ENCODE measurements at places on chromosomes 1 and 21. TPM values are rescaled to one million over a fixed set of nuclear protein-coding genes. Genes with fewer than 3 reads are reported as not detected.
A peak's percentile ranks its signal among the peaks of the same experiment; 100 is the strongest.

GRCh38 chr1:20717452-20718342 lies at the start of gene KIF17:
Gene KIF17 (minus strand): TSS chr1:20718007. CDS start chr1:20717706, 301 bp downstream.
- peak; percentile 89 for DNase-seq
- H3K27ac ChIP-seq = no peak within 1 kb of the TSS
- peak within 1 kb of the TSS; percentile 44 for H3K4me3 ChIP-seq
- no peaks in the 10 kb centered on the region for H3K36me3 ChIP-seq
- peaks cover 9% of the 10 kb centered on the region for H3K4me1 ChIP-seq

DNA sequence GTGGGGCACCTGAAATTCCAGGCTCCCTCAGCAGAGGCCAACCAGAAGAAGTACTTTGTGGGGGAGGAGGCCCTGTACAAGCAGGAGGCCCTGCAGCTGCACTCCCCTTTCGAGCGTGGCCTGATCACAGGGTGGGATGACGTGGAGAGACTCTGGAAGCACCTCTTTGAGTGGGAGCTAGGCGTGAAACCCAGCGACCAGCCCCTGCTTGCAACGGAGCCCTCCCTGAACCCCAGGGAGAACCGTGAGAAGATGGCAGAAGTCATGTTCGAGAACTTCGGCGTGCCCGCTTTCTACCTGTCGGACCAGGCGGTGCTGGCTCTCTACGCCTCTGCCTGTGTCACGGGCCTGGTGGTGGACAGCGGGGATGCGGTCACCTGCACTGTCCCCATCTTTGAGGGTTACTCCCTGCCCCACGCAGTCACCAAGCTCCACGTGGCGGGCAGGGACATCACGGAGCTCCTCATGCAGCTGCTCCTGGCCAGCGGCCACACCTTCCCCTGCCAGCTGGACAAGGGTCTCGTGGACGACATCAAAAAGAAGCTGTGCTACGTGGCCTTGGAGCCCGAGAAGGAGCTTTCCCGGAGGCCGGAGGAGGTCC lies 634 bp downstream of the ACTRT2 start:
- DNase-seq = no peak
- H3K4me1 ChIP-seq = no peaks in the 10 kb centered on the region
- no peaks in the 10 kb centered on the region for H3K36me3 ChIP-seq
- no peaks in the 10 kb centered on the region for H3K27me3 ChIP-seq

DNA sequence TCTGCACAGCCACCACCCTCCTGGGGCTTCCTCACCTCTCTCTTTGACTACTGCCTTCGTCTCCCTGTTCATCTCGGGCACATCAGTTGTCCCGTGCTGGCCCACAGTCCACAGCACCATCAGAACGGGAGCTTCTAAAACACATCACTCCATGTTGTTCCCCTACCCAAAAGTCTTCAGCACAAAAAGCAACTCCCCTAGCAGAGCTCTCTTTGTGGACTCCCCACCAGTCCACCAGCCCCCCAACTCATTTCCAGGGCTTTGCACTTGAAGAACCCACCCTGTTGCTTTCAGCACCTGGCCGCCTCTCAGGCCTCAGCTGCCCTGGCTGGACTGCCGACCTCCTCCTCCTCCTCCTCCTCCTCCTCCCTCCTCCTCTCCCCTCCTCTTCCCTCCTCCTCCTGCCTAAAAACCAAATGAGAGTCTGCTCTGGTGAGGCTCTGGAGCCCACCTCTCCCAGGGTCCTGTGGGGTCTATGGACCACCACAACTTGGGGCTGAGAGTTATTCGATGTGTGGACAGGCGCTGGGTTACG lies 251.2 kb upstream of the VAMP3 start:
- no peaks in the 10 kb centered on the region for H3K27me3 ChIP-seq
- no peaks in the 10 kb centered on the region for H3K36me3 ChIP-seq
- no peak for DNase-seq
- H3K27ac ChIP-seq = no peak overlapping the region

- DNase-seq = no peak
- H3K4me1 ChIP-seq = no peaks in the 10 kb centered on the region
- H3K27me3 ChIP-seq = no peaks in the 10 kb centered on the region
- no peaks in the 10 kb centered on the region for H3K36me3 ChIP-seq
- H3K27ac ChIP-seq = no peak overlapping the region
These were observed 278.4 kb upstream of the SNX7 start for GRCh38 chr1:98382986-98383740.

GRCh38 chr21:34320011-34320410 lies 43.8 kb upstream of the KCNE2 start:
- DNase-seq = no peak
- H3K4me1 ChIP-seq = no peaks in the 10 kb centered on the region
- H3K4me3 ChIP-seq = no peak overlapping the region
- no peaks in the 10 kb centered on the region for H3K36me3 ChIP-seq
- H3K27me3 ChIP-seq = peaks cover 3% of the 10 kb centered on the region
- no peak overlapping the region for H3K27ac ChIP-seq

DNA sequence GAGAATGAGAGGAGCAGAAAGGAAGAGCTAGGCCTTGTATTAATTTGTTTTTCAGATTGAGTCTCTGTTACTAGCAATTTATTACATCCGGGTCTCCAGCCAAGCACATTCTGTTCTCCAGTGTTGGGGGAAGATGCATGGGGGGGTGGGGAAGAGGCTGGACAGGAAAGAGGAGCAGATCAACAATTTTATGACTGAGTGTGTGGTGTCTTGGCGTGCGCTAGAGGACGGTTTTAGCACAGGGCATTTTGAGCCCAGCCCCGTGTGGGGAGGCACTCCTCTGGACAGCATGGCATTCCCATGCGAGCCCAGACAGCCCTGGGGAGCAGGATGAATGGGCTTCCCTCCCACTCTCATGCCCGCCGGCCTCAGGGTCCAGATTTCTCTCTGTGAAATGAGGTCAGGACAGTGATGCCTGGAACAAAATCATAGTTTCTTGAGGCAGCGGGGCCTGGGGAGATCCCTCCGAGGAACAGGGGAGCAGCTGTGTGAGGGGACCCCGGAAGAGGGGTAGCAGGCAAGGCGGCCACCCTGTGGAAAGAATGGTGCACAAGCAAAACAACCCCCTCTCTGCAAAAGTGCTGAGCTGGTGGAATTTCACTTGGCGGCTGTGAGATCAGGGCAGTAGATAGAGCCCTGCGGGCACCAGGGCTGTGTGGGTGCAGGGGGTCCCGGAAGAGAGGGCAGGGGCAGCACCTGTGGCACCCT lies 16.3 kb downstream of the SOX13 start:
- H3K4me3 ChIP-seq = no peak overlapping the region
- no peaks in the 10 kb centered on the region for H3K4me1 ChIP-seq
- H3K27me3 ChIP-seq = no peaks in the 10 kb centered on the region
- H3K36me3 ChIP-seq = no peaks in the 10 kb centered on the region

- H3K27me3 ChIP-seq = no peaks in the 10 kb centered on the region
- H3K27ac ChIP-seq = no peak overlapping the region
- no peak for DNase-seq
- H3K4me1 ChIP-seq = peaks cover 8% of the 10 kb centered on the region
These were observed 160.0 kb downstream of the PLXNA2 start for GRCh38 chr1:208084220-208084619.

- H3K4me3 ChIP-seq = no peak overlapping the region
- peaks cover 6% of the 10 kb centered on the region for H3K4me1 ChIP-seq
- peaks cover 39% of the 10 kb centered on the region for H3K27me3 ChIP-seq
- DNase-seq = no peak
- H3K27ac ChIP-seq = no peak overlapping the region
These were observed 280.5 kb downstream of the RRAGC start for GRCh38 chr1:38579056-38579455.

DNA sequence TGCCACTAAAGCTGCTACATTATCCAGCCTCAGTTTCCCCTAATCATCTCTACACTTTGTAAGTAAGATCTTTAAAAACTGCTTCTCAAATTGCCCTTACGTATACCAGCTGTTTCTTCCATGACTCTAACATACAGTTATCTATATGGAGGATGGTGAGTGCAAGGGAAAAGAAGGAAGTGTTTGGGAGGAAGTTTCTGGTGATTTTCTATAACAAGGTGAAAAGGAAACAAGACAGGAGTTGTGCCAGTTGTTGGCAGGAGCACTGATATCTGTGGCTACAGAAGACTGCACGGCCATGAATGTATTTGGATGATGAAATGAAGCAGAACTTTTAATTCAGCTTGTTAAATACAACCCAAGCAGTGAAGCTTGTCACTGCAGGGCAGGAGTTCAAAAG lies 32.3 kb upstream of the NHLH2 start:
- no peaks in the 10 kb centered on the region for H3K4me1 ChIP-seq
- H3K27ac ChIP-seq = no peak overlapping the region
- DNase-seq = no peak

- DNase-seq = no peak
- no peak overlapping the region for H3K27ac ChIP-seq
- H3K27me3 ChIP-seq = peaks cover 19% of the 10 kb centered on the region
- H3K4me3 ChIP-seq = no peak overlapping the region
- no peaks in the 10 kb centered on the region for H3K36me3 ChIP-seq
- no peaks in the 10 kb centered on the region for H3K4me1 ChIP-seq
These were observed 6.5 kb downstream of the MCOLN3 start for GRCh38 chr1:85041793-85042192.

- no peaks in the 10 kb centered on the region for H3K4me1 ChIP-seq
- no peak for DNase-seq
- H3K27ac ChIP-seq = no peak overlapping the region
- H3K36me3 ChIP-seq = no peaks in the 10 kb centered on the region
These were observed 17.7 kb upstream of the PIK3R3 start for GRCh38 chr1:46150085-46150484.

- DNase-seq = no peak
- H3K27me3 ChIP-seq = no peaks in the 10 kb centered on the region
- no peaks in the 10 kb centered on the region for H3K4me1 ChIP-seq
- no peak overlapping the region for H3K4me3 ChIP-seq
- H3K36me3 ChIP-seq = no peaks in the 10 kb centered on the region
- no peak overlapping the region for H3K27ac ChIP-seq
These were observed 162.8 kb downstream of the PDE4B start for GRCh38 chr1:65955503-65955902.

GRCh38 chr1:235567812-235568503 lies 63.7 kb upstream of the B3GALNT2 start:
- no peaks in the 10 kb centered on the region for H3K27me3 ChIP-seq
- H3K4me1 ChIP-seq = no peaks in the 10 kb centered on the region
- no peaks in the 10 kb centered on the region for H3K36me3 ChIP-seq
- H3K27ac ChIP-seq = no peak overlapping the region
- DNase-seq = no peak

DNA sequence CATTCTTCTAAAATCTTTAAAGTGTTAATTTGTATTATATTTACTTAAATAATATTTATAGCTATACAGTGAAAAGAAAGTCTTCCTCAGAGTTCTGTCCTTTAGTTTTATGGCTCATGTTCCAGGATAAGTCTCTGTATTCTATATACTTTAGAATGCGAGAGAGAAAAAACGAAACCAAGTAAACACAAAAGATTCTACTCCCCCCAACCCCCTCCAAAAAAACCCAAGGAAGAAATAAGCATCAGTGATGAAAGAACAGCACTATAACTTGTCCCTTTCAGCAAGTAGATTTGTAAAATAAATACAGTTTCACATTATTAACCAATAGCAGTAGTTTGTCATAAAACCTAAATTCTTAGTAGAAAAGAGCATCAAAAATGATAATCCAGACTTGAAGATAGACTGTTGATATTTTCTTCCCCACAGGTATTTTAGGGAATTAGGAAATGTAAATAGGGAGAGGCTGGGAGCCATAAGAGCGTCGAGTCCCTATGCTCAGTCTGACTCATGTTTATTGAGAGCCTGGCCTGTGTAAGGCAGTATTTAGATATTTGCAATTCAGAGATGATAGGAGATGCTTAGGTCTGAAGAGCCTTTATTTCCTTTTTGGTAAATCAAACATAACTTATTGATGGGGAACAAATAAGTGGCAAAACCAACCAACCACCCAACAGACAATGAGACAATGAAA lies 35.5 kb downstream of the CDC14A start:
- peaks cover 6% of the 10 kb centered on the region for H3K36me3 ChIP-seq
- DNase-seq = no peak
- H3K4me3 ChIP-seq = no peak overlapping the region
- H3K27me3 ChIP-seq = no peaks in the 10 kb centered on the region
- no peak overlapping the region for H3K27ac ChIP-seq

DNA sequence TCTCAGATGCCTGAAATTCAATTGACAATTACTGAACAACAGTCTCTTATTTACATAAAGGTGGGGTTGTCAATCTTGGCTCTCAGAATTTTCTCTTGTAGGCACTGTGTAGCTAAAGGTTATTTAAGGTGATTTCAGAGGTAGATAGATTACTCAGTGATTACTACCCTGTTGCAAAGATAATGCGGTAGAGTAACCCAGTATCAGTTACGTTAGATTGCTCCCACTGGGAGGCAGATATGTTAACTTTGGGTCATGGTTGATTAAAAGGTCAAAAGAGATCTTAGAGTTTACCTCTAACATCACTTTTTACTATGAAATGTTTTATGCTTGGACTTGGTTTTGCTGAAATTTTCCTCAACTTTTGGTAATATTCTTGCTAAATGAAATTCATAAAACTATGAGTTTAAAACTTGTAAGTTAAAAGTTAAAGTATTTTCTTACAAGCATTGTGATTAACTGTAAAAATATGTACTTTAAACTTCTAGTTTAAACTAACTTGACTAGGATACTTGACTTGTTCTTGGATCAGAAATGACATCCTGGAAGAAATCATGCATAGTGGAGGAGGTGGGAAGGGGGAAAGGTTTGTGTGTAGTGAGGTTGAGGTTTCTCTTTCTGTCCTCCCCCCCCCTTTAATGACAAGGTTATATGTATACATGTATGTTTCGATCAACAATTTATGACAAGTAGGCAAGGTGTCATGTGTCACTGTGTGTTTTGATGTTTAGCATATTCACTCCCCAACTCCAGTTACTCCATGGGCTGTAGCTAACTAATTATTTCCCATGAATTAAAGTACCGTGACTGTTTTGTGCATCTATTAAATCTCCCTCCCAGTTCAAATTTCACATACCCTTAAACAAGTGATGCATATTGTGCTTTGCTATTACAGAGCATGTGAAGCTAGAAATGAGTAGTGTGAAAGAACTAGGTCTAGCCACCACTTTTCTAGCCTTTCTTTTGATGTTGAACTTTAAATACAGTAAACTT lies 2.9 kb downstream of the LAMC1 start:
- H3K27me3 ChIP-seq = no peaks in the 10 kb centered on the region
- H3K36me3 ChIP-seq = no peaks in the 10 kb centered on the region

The RXFP4 gene
- not detected for total RNA-seq

The RAP1GAP gene
- total RNA-seq = 0.07 TPM

The TAS1R3 gene
- total RNA-seq = 4.0 TPM

The RGS18 gene
- not detected for total RNA-seq

The DCST2 gene
- 0.90 TPM for total RNA-seq

The SPATA21 gene
- total RNA-seq = not detected

The CXADR gene
- not detected for total RNA-seq
